Fibroblast of pulmonary artery (primary cell): ENCODE measurements at places on chromosomes 12 and 14.
A peak's percentile ranks its signal among the peaks of the same experiment; 100 is the strongest.

GRCh38 chr12:80186727-80187217 lies 87.4 kb downstream of the OTOGL start:
- DNase-seq: peak; percentile 97

GRCh38 chr14:55388160-55388559 lies 23.5 kb downstream of the ATG14 start:
- no peak for DNase-seq

GRCh38 chr12:130338794-130339601 lies 1.3 kb downstream of the PIWIL1 start:
- no peak for DNase-seq

DNA sequence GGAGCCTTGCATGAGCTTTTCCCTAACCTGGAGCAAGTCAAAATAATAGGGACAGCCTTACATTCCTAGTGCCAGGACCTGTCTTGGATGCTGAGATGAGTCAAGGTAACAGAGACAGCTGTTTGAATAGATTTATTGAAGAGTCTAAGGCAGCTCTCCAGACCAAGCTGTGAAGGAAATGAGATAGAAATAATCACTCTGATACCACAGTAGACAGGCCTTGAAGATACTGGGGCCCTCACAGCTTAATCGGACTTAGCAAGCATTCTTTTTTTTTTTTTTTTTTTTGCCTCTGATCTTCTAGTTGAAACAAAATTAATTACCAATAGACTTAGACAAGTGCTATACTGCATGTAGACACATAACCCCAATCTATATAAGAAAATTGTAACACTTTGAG lies 3.1 kb upstream of the RNASE9 start:
- DNase-seq: no peak

GRCh38 chr14:58816416-58817115 lies 178.8 kb downstream of the DACT1 start:
- no peak for DNase-seq

GRCh38 chr12:132812631-132813305 lies 15.9 kb downstream of the GOLGA3 start:
- DNase-seq: no peak

GRCh38 chr14:61077437-61077836 lies 96.4 kb downstream of the SLC38A6 start:
- no peak for DNase-seq

- no peak for DNase-seq
Observed at GRCh38 chr14:83566567-83566966, 1963.4 kb upstream of the FLRT2 start.
